ENCODE measurements at places on chromosomes 5 and 9. TPM values are rescaled to one million over a fixed set of nuclear protein-coding genes. Genes with fewer than 3 reads are reported as not detected.

DNA sequence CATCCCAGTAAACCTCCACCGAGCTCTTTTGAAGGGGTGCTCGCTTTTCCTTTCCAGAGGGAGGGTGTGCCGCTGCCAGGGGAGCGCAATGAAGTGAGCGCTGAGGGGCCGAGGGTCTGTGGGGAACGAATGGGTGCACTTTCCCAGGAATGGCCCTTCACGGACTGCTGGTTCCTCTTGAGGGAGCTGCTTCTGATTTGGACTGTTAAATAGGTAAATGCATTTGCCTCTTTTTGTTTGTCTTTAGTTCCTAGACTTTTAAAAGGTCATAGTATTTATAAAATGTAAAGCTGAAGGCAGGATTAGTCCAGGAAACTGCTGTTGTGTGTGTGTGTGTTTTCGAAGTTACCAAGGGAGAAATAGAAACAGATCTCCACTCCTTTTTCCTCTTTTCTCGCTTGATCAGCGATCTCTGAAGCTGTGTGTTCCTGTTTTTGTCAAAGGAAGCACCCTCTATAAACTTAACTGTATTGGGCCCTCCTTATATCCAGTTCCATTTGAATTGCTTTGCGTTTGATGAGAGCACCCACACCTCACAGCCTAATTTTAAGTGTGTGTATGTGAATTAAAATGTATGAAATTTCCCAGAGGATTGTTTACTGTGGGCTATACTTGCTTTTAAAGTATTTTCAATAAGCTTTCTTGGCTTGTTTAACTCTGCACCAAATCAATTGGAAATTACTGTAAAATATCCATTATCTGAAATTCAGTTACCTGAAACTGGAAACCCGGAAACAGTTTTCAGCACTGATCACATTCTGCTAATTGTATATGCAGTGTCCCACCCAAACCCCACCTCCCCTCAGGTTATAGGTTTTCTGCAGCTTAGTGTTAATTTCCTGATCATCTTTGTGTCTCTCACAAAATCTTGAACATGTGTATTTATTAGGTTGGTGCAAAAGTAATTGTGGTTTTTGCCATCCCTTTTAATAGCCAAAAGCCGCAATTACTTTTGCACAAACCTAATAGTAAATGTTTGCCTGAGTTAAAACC is 966 bp downstream of the SNX2 start:
- no peak for DNase-seq
- H3K36me3 ChIP-seq = peaks cover 20% of the 10 kb centered on the region
- peaks cover 6% of the 10 kb centered on the region for H3K27me3 ChIP-seq
- H3K4me3 ChIP-seq = peak overlapping the region; percentile 95
- H3K4me1 ChIP-seq = peaks cover 29% of the 10 kb centered on the region

DNA sequence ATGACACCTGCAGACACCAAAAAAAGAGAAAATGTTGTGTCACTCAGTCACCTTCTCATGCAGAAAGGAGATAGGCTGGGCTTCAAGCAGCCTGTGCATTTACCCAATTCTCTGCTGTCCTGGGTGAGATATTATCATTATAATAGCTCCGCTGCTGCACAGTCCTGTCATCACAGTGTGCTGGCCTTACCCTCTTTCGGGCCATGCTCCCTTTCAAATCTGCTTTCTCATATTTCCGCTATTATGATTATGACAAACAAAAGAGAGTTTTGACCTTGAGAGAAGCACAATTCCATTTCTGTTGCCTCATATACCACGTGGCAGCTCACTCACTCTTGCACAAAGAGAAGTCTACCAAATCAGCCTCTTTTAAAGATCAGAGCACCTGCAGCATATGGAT is 1350.1 kb upstream of the ACO1 start:
- H3K27me3 ChIP-seq = no peaks in the 10 kb centered on the region
- DNase-seq = no peak
- H3K4me3 ChIP-seq = no peak overlapping the region
- H3K4me1 ChIP-seq = peaks cover 13% of the 10 kb centered on the region
- H3K27ac ChIP-seq = peak overlapping the region; percentile 79
- H3K36me3 ChIP-seq = peaks cover 4% of the 10 kb centered on the region

DNA sequence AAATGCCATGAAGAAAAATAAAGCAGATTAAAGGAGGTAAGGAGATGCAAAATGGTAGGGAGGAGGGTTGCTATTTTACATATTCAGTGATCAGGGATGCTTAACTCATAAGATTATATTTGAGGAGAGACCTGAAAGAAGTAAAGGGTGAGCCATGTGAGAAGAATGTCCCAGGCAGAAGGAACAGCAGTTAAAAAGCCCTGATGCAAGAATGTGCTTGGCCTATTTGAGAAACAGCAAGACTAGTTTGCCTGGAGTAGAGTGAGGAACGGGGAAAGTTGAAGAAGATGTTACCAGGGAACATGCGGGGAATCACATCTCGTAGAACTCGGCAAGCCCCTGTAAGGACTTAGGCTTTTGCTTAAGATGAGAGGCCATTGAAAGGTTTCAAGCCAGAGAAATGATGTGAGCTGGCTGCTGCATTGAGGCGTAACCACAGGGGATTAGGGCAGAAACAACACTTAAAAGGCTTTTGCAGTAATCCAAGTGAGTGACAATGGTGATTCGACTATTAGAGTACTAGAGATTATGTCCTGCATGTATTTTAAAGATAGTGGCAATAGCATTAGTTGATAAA is 198.7 kb downstream of the VPS13A start:
- H3K4me1 ChIP-seq = no peaks in the 10 kb centered on the region
- H3K27me3 ChIP-seq = no peaks in the 10 kb centered on the region
- no peak for DNase-seq
- no peaks in the 10 kb centered on the region for H3K36me3 ChIP-seq
- no peak overlapping the region for H3K4me3 ChIP-seq

- H3K36me3 ChIP-seq = no peaks in the 10 kb centered on the region
- DNase-seq = no peak
- H3K4me1 ChIP-seq = peaks cover 47% of the 10 kb centered on the region
Measured at GRCh38 chr5:58184910-58185309, 275.0 kb downstream of the PLK2 start.

DNA sequence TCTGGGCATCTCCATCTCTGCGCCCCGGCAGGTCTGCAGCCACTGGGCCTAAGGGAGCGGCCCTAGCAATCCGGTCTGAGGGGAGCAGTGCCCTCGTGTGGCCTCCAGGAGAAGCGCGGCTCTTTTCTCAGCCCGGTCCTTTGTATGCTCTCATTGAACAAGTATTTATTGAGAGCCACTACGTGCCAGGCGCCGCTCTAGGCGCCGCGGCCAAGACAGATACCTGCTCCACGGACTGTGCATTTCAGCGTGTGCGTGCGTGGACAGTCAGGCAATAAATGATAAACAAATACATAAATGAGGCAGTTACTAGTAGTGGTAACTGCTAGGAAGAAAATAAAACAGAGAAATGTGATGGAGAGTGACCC is 2.3 kb upstream of the SLC4A9 start:
- H3K36me3 ChIP-seq = peaks cover 5% of the 10 kb centered on the region
- peak overlapping the region; percentile 41 for H3K4me3 ChIP-seq
- H3K27ac ChIP-seq = peak overlapping the region; percentile 38
- H3K4me1 ChIP-seq = peaks cover 17% of the 10 kb centered on the region
- peak; percentile 90 for DNase-seq

DNA sequence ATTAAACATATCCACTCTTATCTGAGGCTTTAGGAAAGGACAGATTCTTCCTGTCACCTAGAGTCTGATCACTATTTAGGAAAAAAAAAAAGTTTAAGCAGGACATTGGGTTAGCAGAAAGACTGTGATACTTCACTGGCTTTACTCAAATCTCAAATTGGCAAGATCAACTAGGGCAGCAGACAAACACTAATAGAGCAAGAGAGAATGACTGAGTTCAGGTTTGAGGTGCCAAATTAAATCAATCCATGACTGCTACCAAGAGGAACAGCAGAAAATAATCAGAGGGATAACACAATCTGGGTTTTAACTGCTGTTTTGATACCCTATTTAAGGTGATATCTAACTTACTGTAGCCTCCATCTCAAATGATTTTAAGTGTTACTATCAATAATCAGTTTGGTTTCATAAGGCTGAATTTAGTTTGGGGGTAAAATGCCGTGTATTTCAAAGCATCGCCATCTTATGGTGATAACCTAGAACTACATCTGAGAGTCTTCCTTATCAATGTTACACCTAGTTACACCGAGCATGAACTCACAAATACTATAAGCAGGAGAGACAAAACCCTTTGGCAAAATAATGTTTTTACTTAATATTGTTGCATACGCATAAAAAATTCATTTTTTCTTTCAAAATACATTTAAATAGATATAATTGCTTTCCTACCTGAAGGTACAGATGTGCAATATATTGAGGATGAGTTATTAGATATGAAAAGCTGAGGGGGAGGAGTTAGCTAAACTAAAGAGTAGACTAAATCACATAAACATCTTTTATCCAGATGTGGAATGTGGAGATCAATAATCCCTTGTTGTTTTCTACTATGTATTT is 286.4 kb upstream of the CDH12 start:
- no peak overlapping the region for H3K27ac ChIP-seq
- no peak overlapping the region for H3K4me3 ChIP-seq
- H3K4me1 ChIP-seq = no peaks in the 10 kb centered on the region
- no peak for DNase-seq
- no peaks in the 10 kb centered on the region for H3K36me3 ChIP-seq

GRCh38 chr9:137647096-137647714 is 28.4 kb downstream of the EHMT1 start:
- H3K4me3 ChIP-seq = no peak overlapping the region
- H3K4me1 ChIP-seq = no peaks in the 10 kb centered on the region
- H3K27me3 ChIP-seq = no peaks in the 10 kb centered on the region
- peaks cover 17% of the 10 kb centered on the region for H3K36me3 ChIP-seq
- no peak for DNase-seq

- H3K4me3 ChIP-seq = no peak overlapping the region
- H3K4me1 ChIP-seq = no peaks in the 10 kb centered on the region
- DNase-seq = peak; percentile 39
- no peaks in the 10 kb centered on the region for H3K36me3 ChIP-seq
- no peak overlapping the region for H3K27ac ChIP-seq
Measured at GRCh38 chr5:26482810-26483375, 555.5 kb downstream of the CDH9 start.

DNA sequence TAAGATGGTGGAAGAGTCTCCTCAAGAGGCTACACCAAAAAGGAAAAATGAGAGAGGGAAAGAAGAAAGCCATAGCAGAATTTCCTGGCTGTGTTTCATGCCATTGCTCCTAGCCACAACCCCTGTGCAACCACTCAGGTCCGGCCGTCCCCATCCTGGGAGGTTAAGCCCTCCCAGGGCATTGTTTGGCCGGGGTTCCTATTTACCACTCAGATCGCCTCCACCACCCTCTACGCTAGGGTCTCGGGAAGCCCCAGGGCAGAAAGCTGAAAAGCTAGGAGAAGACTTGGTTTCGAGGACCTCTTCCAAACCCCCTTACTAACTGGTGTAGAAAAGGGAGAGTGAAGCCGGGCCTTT is 715 bp downstream of the RC3H2 start:
- peaks cover 20% of the 10 kb centered on the region for H3K36me3 ChIP-seq
- peak; percentile 27 for DNase-seq
- peak overlapping the region; percentile 57 for H3K27ac ChIP-seq
- H3K27me3 ChIP-seq = no peaks in the 10 kb centered on the region
- no peaks in the 10 kb centered on the region for H3K4me1 ChIP-seq

DNA sequence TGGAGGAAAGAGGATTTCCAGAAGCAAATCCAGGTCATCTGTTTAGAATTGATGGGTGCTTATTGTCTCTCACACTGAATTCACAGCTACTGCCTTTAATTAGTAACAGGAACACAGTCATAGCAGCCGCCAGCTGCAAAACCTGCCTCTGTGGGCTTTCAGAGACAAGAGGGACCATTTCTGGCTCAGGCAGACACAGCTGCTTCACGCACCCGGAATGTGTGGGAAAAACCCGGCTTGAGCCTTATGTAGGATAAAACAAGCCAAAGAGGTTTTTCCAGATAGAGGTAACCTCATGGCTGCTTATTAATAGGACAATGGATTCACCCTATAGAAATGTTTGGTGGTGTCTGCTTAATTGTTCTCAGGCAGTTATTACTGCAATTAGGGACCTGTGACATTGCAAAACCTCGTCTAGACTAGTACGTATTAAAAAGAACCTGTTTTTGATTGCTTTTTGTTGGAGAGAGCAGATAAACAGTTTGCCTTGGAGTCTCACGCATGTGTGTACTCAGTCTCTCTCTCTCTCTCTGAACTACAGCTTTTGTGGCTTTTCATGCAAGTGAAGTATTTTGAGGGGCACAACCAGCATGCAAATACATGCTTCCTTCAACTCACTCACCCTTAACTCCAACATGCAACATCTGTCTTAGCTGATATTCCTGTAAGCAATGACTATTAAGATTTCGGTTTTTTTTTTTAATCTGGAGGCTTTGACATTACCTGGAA is 302.7 kb downstream of the PLK2 start:
- no peak overlapping the region for H3K27ac ChIP-seq
- no peak overlapping the region for H3K4me3 ChIP-seq
- no peaks in the 10 kb centered on the region for H3K27me3 ChIP-seq
- no peak for DNase-seq
- no peaks in the 10 kb centered on the region for H3K36me3 ChIP-seq
- peaks cover 8% of the 10 kb centered on the region for H3K4me1 ChIP-seq

GRCh38 chr9:22147813-22148527 is 138.9 kb upstream of the CDKN2B start:
- DNase-seq = peak; percentile 41
- peak overlapping the region; percentile 96 for H3K27ac ChIP-seq
- H3K4me3 ChIP-seq = no peak overlapping the region

DNA sequence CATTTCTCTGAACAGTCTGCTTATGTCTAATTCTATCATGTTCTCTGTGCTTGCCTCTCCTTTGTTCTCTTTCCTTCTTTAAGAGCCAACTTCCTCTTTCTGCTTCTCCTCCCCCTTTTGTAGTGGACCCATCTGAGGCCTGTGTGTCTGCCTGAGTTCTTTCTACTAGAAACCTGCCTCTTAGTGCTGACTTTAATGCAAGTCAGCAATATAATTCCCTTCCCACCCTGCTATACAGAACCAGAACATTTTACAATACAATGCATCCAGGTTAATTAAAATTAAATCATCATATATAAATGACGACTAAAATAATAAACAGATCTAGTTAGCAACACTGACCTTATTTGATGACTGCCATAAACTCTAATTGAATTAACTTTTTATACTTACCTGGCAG is 82.6 kb upstream of the GAS1 start:
- no peaks in the 10 kb centered on the region for H3K4me1 ChIP-seq
- no peak overlapping the region for H3K4me3 ChIP-seq
- H3K27ac ChIP-seq = no peak overlapping the region
- DNase-seq = no peak

PCDHA10 gene
- total RNA-seq = 0.91 TPM

DOCK2 gene
- not detected for total RNA-seq

CD180 gene
- not detected for total RNA-seq

SLC4A9 gene
- total RNA-seq = 0.24 TPM

AK6 gene
- total RNA-seq = 33.6 TPM

MAPK9 gene
- total RNA-seq = 63.3 TPM

RFK gene
- total RNA-seq = 14.0 TPM

CAMK2A gene
- total RNA-seq = not detected

PCDHB3 gene
- 0.10 TPM for total RNA-seq

HTR1A gene
- total RNA-seq = not detected

ANKRD20A1 gene
- total RNA-seq = 3.0 TPM

PCDHA1 gene
- total RNA-seq = 0.83 TPM
